ENCODE measurements at places on chromosomes 12 and 14.
A peak's percentile ranks its signal among the peaks of the same experiment; 100 is the strongest.

DNA sequence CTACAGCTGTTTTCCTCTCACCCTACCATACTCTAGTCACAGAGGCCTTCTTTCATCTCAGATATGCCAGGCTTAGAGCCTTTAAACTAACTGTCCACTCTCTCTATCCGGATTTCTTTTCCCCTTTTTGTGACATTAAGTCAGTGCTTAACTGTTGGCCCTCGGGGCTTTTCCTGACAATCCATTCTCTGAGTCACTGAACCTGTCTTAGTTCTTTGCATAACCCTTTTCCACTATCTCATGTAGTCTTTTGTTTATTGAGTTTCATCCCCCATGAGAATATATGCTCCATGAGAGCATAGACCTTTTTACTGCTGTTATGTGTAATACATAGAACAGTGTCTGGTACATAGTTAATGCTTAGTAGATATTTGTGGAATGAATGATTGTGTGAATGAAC, 68.7 kb downstream of the PLEKHA5 start:
- no peak for DNase-seq

- no peak for DNase-seq
Measured at GRCh38 chr14:31692376-31692781, 131.2 kb downstream of the NUBPL start.

DNA sequence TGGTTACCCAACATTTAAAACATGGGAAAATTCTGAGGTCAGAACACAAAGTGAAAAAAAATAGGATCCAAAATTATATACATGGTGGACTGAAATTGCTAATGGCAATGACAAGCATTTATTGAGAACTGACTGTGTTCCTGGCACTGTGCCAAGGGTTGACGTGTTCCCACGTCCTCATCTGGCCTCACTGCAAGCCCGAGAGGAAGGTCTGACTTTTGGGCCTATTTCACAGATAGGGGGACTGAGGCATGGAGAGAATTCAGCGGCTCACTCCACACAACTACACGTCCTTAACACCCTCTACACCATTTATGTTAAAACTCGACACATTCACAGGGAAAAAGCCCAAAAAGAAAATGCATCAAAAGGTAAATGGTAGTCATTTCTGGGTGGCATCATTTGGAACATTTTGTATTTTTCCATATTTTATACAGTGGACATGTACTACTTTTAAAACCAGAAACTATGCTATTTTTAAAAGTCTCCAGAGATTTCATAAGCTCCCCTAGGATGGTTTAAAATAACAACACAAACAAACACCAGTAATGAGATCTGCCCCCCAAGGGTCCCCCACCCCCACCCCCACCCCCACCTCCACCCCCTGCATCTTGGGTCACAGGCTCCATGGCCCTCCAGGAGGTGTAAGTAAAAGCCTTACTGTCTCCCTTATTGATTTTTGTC, 27.7 kb downstream of the CLMN start:
- peak; percentile 47 for DNase-seq

DNA sequence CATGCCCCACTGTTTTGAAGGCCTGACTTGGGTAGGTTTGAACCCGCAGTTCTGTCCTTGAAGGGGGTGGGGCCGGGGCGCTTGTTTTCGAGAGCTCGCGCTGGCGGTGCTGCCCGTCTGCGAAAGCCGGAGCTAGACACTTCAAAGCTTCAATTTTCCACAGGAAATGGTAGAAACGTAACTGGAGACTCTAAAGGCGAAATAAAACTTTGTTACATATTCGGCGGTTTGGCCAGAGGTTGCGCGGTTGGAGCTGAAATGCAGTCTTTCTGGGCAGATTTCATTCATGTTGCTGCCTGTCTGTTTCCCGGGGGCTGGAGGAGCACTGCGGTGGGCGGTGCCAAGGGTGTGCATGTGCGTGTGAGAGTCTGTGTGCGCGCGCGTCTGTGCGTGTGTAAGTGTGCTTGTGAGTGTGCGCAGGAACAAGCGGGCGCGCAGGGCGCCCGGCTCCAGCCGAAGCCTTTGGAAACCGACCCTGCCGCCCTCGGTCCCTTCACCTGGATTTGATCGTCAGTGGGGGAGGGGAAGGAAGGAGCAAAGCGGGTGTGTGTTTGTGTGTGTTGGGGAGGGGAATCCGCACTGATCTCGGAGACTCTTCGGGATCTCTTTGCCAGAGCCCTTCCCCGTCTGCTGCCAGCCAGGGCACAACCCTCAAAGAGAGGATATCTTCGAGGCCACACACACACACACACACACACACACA, 227.7 kb upstream of the CRY1 start:
- DNase-seq, result peak; percentile 69

- no peak for DNase-seq
Measured at GRCh38 chr14:74983343-74983742, 19.4 kb upstream of the EIF2B2 start.

GRCh38 chr12:46825591-46826414, at the start of gene SLC38A4:
TSS of gene SLC38A4 (minus strand) at chr12:46825997. CDS start at chr12:46793071, 32,926 bp downstream.
- DNase-seq, result no peak

All from NCI-H748 treated with DMSO at 0.1 percent for 48 hours (cell line).